ENCODE measurements at places on chromosomes 3 and 15.
A peak's percentile ranks its signal among the peaks of the same experiment; 100 is the strongest.

GRCh38 chr15:35818846-35819245 lies 272.9 kb upstream of the DPH6 start:
- no peak for DNase-seq

DNA sequence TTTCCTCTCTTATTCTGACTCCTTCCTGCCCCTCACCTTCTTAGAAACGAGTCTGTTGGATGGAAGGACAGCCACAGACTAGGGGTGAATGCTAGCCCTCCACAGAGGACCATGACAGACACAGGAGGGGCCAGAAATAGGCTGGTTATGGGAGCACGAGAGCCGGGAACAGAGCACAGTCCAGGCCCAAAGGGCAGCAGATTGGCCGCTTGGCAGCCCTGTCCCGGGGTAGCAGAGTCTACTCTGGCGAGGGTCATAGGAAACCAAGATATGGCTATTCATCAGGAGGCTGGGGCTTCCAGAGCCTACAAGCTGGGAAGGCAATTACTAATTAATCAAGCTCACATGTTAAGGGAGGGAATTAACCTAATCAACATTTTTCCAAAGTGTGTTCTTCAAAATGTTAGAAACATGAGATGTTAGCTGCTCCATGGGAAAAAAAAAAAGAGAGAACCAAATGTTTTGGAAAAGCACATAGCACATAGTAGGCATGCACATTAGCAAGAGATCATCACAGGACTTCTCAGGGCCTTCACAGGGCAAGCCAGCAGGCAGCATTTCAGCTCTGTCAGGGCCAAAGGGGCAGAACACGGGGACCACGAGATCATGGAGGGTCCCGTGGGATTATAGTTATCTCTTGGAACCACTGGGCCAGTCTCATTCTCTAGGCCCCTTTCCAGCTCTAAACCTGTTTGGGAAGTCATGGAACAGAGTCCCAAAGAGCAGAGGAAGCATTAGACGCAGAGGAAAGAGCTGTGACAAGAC lies 13.3 kb downstream of the SEMA3G start:
- DNase-seq, result no peak

DNA sequence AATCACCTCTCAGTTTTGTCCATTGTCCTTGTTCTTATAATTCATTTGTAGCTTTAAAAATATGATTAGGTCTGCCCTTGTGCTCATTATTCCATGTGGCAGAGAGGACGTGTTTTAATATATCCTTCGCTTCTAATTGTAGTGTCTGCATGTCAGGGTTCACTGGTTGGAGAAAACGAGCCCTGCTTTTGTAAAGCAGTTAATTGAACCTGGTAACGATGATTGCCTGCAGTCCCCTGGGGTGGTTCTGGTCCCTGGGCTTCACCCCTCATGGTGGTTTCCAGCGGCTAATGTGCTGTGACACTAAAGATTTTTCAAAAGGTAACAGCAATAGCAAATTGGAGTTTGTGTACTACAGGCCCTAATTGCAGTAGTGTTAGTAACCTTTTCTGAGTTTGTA lies 299.6 kb downstream of the CACNA2D3 start:
- DNase-seq, result peak; percentile 70

- no peak for DNase-seq
Observed at GRCh38 chr3:16407366-16407765, 106.1 kb downstream of the RFTN1 start.

- no peak for DNase-seq
Observed at GRCh38 chr3:123202451-123202850, 708 bp downstream of the SEC22A start.

- DNase-seq, result no peak
Observed at GRCh38 chr15:89408372-89409183, 74.0 kb upstream of the POLG start.

- no peak for DNase-seq
Observed at GRCh38 chr15:94970802-94971201, 739.4 kb downstream of the MCTP2 start.

GRCh38 chr3:171334465-171334811 lies 125.8 kb downstream of the TNIK start:
- DNase-seq, result no peak

DNA sequence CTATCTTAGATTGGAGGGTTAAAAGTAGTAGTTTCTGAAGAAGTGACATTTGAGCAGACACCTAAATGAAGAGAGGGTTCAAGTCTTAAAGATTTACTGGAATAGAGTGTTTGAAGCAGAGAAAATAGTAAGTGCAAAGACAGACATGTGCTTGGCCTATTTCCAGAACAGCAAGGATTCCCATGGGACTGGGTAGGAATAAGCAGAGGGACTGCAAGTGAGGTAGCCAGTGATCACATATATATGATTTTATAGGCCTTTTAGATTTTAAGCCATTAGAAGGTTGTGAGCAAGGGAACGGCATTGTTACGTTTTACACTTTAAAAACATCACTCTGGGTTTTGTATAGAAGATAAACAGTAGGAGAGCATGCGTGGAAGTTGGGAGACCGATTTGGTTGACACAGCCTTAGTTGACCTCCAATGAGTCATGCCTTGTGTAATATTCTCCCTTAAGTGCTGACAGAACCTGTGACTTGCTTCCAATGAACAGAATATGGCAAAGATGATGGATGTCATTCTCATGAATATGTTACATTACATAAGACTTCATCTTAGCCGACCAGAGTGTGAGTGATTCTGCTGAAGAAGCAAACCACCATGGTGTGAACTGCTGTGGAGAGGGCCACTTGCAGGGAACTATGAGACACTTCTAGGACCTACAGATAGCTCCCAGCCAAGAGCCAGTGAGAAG lies 37.1 kb upstream of the SLC4A7 start:
- DNase-seq, result no peak

- DNase-seq, result no peak
Observed at GRCh38 chr3:194279701-194280360, 71.3 kb downstream of the CPN2 start.

DNA sequence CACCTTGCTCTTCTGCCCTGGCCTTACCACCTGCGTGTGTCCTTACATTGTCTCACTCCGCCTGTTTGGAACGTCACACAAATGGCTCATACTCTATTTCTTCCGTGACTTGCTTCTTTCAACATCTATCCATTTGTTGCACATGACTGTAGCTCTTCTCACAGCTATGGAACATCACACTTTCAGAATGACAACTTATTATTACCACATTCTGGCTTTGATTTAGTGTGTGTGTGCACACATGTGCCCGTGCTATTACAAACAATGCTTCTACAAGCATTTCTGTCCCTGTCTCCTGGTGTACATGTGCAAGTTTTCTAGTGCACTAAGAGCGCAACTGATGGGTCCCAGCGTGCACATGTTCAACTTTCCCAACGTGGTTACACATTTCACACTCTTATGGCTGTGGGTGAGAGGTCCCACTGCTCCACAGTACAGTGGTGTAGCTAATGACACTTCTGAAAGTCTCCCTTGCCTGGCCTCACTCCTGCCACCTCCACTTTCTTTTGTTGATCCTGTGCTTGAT lies 37.8 kb downstream of the PTH1R start:
- DNase-seq, result no peak

GRCh38 chr3:46406788-46407611 lies at the start of the genes CCR5AS and CCRL2:
CCR5AS (minus strand) TSS chr3:46407066.
CCRL2 (plus strand) TSS chr3:46407259; CDS start chr3:46408080, 821 bp downstream.
- DNase-seq, result no peak

DNA sequence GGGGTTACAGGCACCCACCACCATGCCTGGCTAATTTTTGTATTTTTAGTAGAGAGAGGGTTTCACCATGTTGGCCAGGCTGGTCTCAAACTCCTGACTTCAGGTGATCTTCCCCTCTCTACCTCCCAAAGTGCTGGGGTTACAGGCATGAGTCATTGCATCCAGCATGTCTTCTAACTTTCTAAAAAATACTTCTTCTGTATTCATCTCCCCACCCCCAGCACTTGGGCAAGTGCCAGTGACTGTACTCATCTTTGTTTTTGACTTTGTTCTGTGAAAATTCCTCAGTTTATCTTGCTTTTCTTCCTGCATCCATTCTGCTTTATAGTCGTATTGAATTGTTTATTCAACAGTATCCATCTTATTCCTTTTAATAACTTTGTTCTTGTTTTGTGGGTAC lies 47.6 kb downstream of the ARIH1 start:
- no peak for DNase-seq

GRCh38 chr3:16559653-16560365 lies 45.4 kb downstream of the DAZL start:
- no peak for DNase-seq

- DNase-seq, result no peak
Observed at GRCh38 chr3:195035345-195036202, 235.4 kb downstream of the XXYLT1 start.

DNA sequence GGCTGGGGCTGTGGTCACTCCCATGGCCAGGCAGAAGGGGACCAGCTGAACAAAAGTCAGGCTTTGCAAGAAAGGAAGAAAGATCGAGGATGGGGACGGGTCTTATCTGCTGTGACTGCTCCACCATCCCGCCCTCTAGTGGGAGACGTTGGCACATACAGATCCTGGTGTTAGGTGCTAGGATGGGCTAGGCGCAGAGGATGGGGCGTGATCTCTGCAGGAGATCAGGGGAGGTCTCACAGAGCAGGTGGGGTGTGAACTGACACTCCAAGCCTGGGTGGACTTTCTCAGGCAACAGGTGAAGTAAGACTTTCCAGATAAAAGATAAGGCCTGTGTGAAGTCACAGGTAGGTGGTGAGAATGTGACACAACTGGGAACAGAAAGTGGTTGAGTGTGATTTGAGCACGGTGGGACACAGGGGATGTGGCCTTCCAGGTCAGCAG lies 141.9 kb upstream of the SMAD3 start:
- no peak for DNase-seq

- DNase-seq, result no peak
Observed at GRCh38 chr3:90040554-90040953, 933.1 kb downstream of the EPHA3 start.

GRCh38 chr3:56591262-56591661 lies 34.3 kb downstream of the CCDC66 start:
- DNase-seq, result no peak

GRCh38 chr3:194204042-194204987 lies 68.4 kb downstream of the HES1 start:
- DNase-seq, result no peak

- DNase-seq, result no peak
Observed at GRCh38 chr15:58447271-58448010, 15.7 kb downstream of the LIPC start.

DNA sequence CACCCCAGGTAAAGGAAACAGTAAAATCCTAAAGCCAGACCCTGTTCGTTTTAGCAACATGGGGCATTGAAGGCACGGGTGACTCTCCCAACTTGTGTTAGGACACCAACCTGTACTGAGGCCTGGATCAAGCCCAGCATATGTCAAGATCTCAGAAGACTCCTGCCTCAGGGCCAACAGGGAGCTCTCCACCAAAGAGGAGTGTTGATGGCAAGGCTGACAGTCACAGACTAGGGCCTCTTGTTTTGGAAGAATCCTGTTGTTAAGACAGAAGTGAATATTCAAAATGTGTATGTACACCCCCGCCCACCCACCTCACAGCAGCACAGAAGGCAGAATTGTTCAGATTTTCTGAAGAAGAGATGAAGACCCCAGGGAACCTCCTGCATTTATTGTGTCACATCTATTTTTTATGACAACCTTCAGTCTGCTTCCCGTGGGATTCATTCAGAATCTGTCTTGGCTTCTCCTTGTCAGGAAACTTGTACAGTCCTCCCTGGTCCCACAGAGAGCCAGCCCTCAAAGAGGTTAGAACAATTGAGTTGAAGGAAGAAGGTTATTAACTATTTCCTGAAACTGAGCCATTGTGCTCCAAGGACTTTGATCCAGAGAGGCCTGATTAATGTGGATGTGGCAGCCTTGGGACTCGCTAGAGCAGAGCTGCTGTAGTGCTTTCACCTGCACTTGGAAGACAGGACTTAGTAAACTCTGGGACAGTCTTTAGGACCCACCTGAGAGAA lies 61.7 kb upstream of the PLXNA1 start:
- DNase-seq, result no peak

GRCh38 chr3:139481116-139481515 lies 4.8 kb upstream of the RBP2 start:
- no peak for DNase-seq

DNA sequence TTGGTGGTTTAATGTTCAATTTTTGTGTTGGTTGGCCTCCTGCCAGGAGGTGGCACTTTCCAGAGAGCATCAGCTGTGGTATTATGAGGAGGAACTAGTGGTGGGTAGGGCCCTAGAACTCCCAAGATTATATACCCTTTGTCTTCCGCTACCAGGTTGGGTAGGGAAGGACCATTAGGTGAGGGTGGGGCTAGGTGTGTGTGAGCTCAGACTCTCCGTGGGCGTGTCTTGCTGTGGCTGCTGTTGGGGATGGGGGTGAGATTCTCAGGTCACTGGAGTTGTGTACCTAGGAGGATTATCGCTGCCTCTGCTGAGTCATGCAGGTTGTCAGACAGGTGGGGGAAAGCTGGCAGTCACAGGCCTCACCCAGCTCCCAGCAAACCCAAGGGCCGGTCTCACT lies 187.1 kb downstream of the DPH6 start:
- no peak for DNase-seq

DNA sequence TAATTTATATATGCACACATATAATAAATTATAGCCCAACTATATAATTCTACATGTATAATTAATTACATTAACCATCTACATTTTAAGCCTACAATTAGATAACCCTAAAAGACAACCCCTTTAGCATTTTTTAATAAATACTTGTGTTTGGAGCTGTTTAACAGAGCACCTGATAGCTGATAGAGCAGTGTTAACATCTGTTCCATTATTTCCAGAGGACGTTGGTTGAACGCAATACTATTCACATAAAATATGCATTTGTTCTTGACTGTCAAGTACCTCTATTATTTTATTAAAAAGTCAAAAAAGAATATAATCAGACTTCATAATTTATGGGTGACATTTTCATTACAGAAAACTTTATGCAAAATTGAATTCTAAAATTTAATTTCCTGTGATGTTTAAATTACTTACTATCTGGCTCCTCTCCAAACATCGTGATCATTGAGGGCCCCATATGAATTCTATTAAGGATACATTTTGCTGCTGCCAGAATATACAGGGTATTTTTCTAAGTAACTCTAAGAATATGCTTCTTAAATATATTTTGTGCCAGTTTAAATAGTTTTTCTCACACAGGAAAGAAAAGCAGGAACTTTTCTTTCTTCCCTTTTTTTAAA lies 234.3 kb downstream of the SHOX2 start:
- DNase-seq, result no peak

DNA sequence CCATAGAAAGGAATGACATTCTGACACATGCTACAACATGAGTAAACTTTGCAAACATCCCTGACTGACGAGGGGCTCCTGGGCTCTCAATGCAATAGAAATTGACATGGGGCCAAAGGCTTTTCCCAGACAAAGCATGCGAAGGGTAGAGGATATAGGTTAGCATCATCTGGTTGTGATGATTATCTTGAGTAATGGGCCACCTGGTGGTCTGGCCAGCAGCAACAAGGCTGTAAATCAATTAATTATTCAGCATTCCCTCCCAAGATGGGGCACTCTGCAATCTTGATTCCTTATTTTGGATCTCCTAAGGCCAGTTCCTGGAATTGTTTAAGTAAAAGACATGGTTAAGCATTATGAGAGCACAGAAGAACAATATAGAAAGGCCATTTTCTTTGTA lies 99.2 kb downstream of the AGBL1 start:
- DNase-seq, result no peak

DNA sequence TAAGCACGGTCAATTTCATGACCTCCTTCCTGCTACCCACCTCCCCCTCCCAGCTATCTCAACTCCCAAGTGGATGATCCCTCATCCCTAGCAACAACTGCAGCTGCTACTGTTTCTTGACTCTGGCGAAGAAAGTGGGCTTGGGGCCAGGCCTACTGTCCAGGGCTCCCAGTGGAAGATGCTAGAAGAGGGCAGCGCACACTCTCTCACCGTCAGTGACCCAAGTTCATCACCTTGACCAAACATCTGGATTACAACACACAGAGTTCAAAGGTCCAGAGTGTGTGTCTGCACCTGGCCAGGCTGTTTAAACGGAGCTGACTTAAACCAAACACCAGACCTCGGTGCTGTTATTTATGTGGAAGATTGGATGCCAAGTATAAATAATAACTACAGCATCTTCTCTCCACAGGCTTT lies 385.6 kb downstream of the SHQ1 start:
- DNase-seq, result no peak
